ENCODE measurements at places on chromosomes 1 and 21.

GRCh38 chr1:189205863-189206262, 1271.8 kb downstream of the BRINP3 start:
- no peak for DNase-seq

GRCh38 chr1:75099581-75099980, 34.6 kb upstream of the LHX8 start:
- no peak for DNase-seq

GRCh38 chr21:28154121-28154520, 838.6 kb downstream of the LTN1 start:
- DNase-seq: no peak

GRCh38 chr1:234173968-234174367, 199.3 kb upstream of the COA6 start:
- DNase-seq: no peak

DNA sequence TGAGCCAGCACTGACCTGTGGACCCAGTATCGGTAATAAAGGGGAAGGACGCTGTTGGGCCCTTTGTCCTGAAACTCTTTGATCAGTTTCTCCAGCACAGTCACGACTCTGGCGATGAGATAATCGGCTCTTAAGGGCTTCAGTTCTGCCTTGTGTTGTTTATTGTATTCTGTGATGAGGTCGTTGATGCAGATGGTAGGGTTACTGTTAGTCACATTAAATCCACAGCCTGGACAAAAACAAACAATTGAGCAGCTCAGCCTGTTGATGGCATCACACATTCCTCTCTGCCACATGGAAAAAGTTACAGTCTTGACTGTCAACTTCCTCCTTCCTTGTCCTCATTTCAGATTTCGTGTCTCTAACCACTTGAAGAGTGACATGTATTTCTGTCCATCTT, 57.6 kb downstream of the SIM2 start:
- DNase-seq: no peak

DNA sequence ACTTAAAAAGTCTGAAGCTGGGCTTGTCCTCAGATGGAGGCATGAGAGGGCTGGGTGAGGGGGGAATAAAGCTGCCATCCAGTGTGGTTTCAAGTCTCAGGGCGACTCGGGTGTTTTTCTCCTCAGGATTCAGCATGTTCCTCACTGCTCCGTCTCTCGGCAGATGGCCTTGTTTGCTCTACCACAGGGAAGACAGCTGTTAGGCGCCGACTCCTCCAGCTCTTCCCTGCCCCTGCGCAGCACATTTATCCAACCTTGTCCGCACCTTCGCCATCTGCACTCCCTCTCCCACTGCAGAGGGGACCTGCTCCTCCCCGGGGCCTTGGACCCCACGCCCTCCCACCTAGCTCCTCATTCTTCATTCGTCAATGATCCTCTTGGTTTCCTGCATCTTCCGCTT, 16.6 kb upstream of the S100A11 start:
- no peak for DNase-seq

- DNase-seq: peak; percentile 59
These were observed 74.6 kb downstream of the ARID4B start for GRCh38 chr1:235253219-235253962.

GRCh38 chr21:31201144-31201543, 142.9 kb downstream of the TIAM1 start:
- no peak for DNase-seq

DNA sequence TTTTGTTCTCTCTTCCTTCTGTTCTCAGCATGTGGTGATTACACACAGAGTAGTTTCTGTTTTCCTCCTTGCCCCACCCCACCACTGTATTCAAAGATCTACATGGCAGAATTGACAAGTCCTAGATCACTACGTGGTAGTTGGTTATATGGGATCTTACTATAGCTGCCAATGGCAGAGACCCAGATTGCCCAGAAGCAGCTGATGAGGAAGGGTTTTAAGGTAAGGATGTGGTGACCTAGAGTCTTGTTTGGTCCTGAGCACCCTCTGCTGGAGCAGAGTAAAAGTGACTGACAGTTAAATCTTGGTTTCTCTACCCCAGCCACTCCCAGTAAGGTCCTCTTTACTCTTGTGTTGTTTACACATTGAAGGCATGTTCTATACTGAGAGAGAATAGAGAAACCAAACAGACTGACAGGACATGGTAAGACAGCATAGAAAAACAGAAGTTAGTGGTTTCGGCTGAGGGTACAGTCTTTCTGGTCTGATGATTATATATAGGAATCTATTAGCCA, 22.8 kb upstream of the STRIP1 start:
- peak; percentile 68 for DNase-seq

- DNase-seq: no peak
These were observed 168.1 kb downstream of the AMY1C start for GRCh38 chr1:103917795-103918194.

DNA sequence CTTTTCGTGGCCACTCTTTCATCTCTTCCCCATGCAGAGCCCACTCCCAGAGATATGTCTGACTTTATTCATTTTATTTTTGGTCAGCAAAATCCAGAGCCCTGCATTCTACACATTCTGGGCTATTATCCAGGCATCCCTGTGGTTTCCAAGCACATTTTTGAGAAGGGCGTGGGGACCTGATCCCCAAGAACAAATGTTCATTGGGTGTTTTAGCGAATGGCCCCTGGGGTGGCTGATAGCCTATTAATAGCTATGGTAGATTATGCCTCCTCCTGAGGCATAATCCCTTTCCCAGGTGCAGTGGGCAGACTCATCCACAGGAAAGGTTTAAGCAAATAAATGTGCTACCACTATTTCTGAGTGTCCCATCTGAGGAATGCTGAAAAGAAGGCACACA, 511.8 kb upstream of the USP24 start:
- no peak for DNase-seq

DNA sequence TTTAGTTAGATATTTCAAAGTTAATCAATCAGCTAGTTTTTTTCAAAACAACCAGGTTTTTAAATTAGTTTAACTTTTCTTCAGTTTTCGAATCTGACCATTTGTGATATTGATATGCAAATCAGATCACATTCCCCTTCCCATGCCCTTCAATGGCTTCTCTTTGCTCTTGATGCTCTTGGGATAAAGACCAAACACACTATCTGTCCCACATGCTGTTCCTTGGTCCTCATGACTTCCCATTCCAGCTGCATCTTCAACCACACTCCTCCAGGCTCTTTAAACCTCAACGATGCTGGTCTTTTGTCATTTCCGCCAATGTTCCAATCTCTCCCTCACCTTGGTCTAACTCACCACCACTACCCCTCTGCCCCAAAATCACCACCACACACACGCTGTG, 285.8 kb downstream of the LMX1A start:
- DNase-seq: no peak

DNA sequence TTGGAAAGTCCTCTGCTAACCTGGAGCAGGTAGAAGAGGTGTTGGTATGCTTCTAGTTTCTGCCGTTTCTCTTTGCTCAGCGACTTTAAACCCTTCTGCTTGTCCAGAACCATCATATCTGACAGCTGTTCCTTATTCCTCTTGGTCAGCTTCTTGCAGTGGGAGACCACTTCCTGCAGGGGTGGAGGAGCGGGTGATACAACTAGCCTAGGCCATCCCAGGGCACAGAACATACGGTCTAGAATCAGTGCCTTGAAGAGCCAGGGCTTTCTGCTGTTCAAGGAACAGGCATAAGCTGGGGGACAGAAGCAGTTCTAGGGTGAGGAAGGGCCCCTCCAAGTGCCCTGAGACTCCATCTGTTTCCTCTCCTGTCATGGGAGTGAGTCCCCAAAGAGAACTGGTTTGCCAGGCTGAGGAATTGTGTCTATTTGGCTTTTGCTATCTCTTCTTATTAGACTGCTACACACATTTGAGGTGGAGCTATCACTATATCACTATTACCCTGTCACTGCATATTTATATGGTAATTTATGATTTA, 32.5 kb downstream of the IQGAP3 start:
- DNase-seq: no peak

GRCh38 chr1:67214420-67215174, 48.3 kb downstream of the IL23R start:
- DNase-seq: no peak

- DNase-seq: no peak
These were observed 61.9 kb upstream of the ATP1A1 start for GRCh38 chr1:116311193-116311592.

DNA sequence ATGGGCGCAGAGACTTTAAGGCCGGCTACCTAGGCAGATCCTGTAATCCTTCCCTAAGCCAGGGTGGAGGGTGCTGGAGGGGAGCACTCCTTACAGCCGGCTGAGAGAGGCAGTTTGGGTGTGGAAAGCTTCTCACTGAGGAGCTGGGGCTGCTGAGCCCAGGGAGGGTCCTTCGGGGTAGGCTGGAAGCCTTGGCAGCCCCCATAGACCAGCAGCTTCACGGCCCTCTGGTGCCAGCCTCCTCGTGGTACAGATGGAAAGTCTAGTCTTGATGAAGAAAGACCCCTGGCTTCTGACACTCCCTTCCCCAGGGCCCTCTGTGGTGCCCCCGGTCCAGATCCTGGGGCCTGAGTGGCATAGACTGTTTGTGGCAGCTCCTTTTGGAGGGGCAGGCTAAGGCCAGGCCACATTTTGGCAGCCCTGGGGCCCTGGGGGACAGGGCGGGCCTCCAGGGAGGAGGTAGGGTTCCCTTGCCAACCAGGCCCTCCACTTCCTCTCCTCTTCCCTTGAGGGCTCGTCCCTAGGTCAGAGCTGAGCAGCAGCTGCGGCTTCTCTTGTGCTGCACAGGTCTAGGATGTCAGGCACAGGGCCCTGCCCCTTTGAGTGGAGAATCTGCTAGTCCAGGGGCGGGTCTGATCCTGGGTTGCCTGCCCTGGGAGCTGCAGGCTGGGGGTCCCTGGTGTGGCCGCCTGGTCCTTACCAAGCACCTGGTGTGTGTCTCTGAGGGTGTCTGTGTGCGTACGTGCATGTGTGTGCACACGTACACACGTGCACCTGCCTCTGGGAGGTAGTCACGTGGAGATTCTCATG, 4.8 kb downstream of the AMPD2 start:
- DNase-seq: no peak

DNA sequence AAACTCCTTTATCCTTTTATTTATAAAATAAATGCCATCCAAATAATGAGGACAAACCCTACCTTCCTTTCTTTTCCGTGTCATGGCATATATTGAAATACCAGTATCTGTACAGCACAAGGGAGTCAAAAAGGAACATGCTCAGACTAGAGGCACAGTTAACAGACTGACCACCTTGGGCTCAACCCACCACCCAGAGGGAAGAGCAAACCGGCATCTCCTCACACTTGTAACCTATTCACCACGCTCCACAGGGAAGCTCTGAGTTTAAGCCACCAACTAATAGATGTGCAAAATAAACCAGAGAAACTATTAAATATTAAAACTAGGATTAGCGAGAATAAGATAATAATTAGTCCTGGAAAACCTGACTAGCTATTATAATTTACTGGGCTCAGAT, 112.7 kb downstream of the SIPA1L2 start:
- DNase-seq: no peak

DNA sequence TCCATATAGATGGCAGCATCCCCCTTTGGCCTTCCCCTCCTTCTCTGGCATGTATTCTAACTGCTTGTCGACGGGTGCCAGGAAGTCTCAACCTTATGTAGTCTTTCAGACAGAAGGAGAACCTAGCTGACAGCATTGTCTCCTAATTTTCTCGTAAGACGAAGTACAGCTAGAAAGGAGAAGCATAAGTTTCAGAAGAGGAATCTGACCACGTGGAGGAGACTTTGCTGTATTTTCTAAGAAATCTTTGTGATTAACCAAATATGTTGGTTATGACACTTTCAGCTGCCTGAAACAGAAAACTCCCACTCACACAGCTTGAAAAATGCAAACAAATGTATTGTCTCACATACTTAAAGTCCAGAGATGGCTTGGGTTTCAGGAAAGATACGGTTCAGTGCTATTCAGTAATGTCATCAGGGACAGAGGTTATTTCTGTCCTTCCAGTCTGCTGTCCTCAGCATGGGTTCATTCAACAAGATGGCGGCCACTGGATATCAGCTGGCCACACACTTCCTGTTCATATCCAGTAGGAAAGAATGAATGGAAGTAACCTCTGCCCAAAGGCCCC, 109.5 kb upstream of the ZNF648 start:
- no peak for DNase-seq

- no peak for DNase-seq
These were observed 20.5 kb downstream of the PRKACB start for GRCh38 chr1:84164567-84165021.

DNA sequence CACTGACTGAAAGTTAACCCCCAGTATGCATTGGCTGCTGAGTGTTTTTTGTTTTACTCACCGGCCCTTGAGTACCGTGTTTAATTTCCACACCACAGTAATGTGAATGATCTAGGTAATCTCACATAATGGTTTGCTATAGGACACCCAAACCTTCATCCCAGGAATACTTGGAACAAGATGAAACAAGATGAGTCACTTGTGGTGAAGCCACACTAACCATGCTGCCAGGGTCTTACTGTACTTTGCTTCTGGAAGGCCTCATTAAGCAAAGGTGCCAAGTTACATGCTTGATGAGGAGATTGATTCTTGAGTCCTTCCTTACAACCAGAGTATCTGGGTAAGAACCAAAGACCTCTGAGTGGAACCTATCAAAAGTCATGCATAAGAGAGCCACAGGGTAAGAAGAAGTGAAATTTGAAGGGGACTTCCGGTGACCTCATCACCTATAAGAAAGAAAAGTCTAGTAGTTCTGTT, 163.3 kb downstream of the NRIP1 start:
- no peak for DNase-seq

- no peak for DNase-seq
These were observed 177.1 kb downstream of the HHAT start for GRCh38 chr1:210505601-210506496.

DNA sequence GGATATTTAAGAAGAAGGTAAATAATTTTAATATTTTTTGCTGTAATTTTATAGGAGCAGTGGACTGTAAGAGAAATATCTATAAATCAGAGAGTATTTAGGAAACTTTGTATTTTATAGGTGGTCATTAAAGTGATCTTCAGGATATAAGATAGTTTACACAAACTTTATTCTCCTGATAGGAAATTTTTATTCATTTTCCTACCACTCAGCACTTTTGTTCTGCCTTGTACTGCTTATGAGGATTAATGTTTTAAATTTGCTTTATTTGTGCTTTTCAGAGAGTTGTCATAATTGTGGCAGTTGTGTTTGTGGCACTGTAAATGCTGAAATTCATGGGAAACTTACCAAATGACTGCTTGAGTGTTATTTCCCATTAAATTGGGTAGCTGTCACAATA, 29.7 kb downstream of the UHMK1 start:
- DNase-seq: no peak

- DNase-seq: no peak
These were observed 56.0 kb upstream of the C1orf21 start for GRCh38 chr1:184330875-184331274.

GRCh38 chr1:158180741-158181576, at the start of gene CD1D:
TSS of gene CD1D (plus strand) at chr1:158180895. CDS start at chr1:158181102, 207 bp downstream.
- DNase-seq: peak; percentile 42

GRCh38 chr1:1956101-1956500, 37.0 kb upstream of the TMEM52 start:
- no peak for DNase-seq

- no peak for DNase-seq
These were observed 34.9 kb downstream of the PTGFRN start for GRCh38 chr1:116944613-116945012.

GRCh38 chr1:68143633-68144032, 88.7 kb downstream of the WLS start:
- DNase-seq: no peak
